DMS53 (cell line): ENCODE measurements at places on chromosomes 7 and 10.

GRCh38 chr7:150755473-150756099 lies 18.4 kb downstream of the GIMAP5 start:
- no peak for DNase-seq

GRCh38 chr10:77501152-77501845 lies 136.3 kb downstream of the KCNMA1 start:
- peak; percentile 22 for DNase-seq

DNA sequence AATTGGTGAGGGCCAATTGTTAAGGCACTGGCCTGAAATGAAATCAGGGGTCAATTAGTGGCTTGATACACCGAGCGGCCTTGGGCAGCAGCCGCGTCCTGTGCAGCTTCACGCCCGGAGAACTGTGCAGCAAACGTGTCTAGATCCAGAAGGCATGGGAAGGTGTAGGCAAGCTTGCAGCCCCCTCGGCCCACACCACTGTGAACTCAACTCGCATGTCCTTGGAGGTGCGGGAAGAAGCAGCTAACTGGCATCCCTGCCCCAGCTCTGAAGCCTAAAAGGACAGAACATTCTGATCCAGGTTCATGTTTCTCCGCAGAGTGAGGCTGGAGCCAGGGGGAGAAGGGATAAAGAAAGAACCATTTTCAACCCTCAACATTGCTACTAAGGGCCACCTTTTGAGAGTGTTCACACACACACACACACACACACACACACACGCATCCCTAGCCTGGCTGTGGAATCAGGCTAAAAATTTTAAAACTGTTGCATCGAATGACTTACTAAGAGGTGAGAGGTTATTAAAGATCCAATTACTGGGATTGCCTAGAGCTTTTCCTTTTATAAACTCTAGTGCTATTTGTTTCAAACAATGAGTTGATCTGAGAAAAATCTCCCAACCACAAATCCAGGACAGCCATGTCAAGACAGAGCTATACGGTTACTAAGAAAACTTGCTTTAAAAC lies 104.0 kb downstream of the PARP12 start:
- DNase-seq, result no peak

DNA sequence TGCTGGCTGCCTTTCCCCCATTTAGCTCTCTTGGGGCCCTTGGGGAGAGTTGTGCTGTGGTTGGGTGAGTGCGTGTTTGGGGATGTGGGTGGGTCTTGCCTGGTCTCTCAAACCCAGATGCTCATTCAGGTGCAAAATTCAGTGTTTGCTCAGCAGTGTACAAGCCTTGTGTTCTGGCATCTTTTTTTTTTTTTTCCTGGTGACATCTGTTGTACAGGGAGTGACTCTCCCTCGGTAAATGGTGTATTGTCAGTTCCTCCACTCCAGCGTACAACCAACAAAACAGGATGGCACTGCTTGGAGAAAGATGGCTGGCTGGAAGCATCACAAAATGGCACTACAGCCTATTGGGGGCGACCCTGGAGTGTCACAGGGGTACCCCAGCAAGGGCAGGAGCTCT lies 75.5 kb downstream of the LRMDA start:
- no peak for DNase-seq

- peak; percentile 96 for DNase-seq
These were observed 24.6 kb upstream of the DDX50 start for GRCh38 chr10:68876246-68877138.
